LNCaP clone FGC (cell line): ENCODE measurements at places on chromosomes 5 and 9.

DNA sequence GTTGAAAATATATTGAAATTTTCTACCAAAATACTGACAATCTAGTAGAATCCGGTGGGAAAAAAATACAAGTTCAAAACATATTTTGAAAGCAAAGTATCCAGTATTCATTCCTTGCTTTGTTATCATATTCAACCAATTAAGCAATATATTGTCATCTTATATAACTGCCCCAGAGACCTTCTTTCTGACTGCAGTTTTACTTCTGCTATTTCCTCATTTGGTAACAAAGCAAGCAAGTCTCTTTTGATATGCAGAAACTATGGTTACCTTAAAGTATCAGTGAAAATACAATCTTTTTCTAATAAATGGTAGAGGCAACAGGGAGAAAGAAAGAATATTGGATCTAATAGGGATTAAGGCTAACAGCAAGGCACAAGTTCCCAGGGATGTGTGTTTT lies 663.7 kb upstream of the MEF2C start:
- DNase-seq: no peak

- no peak for DNase-seq
Measured at GRCh38 chr9:124212381-124213050, 45.2 kb upstream of the NEK6 start.

DNA sequence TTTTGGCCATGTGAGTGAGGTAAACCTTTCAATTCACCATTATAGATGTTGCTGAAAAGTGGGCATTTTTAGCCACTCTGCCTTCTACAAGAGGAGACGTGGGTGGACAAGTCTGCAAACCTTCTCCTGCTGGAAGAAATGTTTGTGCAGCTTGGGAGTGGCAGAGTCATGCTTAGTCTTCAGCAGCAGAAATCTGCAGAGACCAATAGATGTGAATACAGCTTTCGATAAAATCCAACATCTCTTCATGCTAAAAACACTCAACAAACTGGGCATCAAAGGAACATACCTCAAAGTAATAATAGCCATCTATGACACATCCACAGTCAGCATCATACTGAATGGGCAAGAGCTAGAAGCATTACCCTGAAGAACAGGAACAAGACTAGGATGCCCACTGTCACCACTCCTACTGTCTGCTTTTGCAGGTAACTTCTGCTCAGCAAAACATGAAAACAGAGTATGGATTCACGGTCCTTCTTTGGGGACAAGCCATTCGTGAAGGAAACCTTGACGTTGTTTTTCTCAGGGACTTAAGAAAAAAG lies 91.3 kb downstream of the RALGPS1 start:
- no peak for DNase-seq

- no peak for DNase-seq
Measured at GRCh38 chr9:21320465-21320864, 14.7 kb downstream of the KLHL9 start.

GRCh38 chr5:172443441-172444109 lies 10.8 kb downstream of the SH3PXD2B start:
- peak; percentile 86 for DNase-seq

DNA sequence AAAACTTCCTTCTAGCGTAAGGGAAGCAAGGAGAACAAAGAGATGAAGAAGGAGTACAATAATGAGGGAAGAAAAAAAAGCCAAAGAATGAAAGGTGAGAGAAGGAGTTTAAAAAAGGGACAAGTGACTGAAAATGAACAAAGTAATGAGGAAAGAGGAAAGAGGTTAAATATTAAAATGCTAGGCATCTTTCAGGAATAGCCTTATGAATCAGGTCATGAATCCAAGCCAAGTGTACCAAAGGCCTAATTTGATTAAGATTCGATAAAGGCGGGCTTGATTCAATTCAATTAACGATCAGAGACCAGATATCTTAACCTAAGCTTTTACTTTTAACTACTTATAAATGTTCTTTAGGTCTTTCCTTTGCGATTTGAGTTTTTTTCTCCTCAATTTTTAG lies 141.8 kb upstream of the GNA14 start:
- DNase-seq: no peak

GRCh38 chr5:80064124-80064523 lies 29.0 kb downstream of the THBS4 start:
- no peak for DNase-seq

GRCh38 chr5:64165500-64166200 lies at the start of gene RNF180:
TSS of gene RNF180 (plus strand) at chr5:64165843. CDS start at chr5:64200808, 34,965 bp downstream.
- no peak for DNase-seq

DNA sequence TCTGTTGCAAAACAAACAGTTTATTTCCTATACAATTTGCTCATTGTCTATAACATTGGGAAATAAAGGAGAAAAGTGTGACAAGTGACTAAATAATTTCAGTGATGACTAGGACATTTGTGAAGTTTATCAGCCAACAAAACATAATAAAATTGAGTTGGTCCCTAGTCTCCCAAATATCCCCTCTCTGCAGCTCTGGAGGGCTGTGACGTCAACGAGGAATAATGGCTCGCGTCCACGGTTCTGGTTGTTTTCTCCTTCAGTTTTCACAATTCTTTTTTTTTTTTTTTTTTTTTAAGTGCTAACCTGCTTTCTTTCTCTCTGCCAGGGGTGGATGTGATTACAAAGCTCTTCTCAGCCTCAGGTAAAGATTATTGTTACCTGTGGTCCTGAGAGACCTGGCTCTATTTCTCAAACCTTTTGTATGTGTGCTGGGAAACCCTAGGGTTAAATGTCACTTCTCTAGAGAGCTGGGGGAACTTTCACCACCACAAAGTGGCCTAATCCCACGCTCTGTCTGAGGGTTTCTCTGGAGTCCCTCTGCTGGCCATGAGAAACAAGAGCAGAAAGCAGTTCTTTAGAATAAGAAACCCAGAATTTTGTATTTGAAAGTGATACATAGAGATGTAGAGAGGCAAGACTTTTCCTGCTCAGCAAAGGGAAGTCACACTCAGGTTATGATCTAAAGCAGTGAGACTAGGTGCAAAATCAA lies 36.2 kb upstream of the ANKRD55 start:
- no peak for DNase-seq

- DNase-seq: no peak
Measured at GRCh38 chr5:33789567-33789957, 102.2 kb downstream of the ADAMTS12 start.

- no peak for DNase-seq
Measured at GRCh38 chr5:40383749-40384651, 295.7 kb upstream of the PTGER4 start.
